Activated CD4-positive, alpha-beta T cell treated with anti-CD3 and anti-CD28 coated beads, Interleukin-2, amount 10 ng/mL, durations not matched to agents 7 days and 5 days (primary cell): ENCODE measurements at places on chromosomes 13 and 19.

DNA sequence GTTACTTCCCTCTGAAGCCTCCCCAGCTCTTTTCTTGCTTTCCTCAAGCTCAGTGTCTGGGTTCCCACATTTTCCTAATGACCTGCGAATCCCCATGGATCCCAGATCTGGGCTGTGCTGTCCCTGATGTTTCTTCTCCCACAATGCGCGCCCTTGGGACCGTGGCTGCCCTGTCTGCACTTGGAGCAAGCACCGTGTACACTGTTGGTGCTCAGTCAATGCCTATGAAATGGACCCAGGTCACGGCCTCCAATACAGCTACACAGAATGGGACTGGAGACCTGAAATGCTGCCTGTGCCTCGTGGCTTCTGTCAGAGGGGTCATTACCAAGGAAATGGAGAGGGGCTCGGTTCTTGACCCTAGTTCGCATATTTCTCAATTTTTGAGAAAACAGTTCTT is 160.1 kb upstream of the SOX1 start:
- no peak for DNase-seq

DNA sequence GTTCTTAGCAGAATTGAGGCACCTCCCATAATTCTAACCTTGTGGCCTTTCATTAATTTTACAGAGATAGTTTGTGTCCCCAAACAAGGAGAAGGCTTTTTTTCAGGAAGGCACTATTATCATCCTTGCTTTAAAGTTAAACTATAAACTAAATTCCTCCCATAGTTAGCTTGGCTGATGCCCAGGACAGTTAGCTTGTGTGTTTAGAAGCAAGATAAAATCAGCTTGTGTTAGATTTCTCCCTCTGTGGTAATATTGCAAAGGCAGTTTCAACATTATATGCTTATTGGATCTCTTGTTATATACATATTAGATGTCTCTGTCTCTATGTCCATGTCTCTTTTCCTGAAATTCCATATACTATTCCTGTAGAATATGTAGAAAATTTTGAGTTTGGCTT is 342.7 kb downstream of the TBC1D4 start:
- no peak for DNase-seq

GRCh38 chr19:35793381-35794165 is 18.2 kb downstream of the ARHGAP33 start:
- no peak for DNase-seq

DNA sequence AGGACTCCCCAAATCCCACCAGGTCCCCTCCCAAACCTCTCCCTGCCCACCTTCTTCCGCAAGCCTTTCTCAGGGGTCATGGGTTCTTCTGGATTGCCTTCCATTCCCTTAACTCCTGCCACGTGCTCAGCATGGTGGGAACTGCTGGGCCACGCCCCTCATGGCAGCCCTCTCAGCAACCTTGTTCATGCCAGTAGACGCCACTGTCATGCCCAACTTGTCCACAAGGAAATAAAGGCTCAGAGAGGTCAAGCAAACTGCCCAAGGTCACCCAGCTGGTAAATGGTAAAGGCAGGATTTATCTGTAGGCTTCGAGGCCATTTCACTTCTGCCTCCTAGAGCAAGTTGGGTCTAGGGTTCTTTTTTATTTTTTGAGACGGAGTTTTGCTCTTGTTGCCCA is 10.9 kb downstream of the PRAM1 start:
- no peak for DNase-seq

DNA sequence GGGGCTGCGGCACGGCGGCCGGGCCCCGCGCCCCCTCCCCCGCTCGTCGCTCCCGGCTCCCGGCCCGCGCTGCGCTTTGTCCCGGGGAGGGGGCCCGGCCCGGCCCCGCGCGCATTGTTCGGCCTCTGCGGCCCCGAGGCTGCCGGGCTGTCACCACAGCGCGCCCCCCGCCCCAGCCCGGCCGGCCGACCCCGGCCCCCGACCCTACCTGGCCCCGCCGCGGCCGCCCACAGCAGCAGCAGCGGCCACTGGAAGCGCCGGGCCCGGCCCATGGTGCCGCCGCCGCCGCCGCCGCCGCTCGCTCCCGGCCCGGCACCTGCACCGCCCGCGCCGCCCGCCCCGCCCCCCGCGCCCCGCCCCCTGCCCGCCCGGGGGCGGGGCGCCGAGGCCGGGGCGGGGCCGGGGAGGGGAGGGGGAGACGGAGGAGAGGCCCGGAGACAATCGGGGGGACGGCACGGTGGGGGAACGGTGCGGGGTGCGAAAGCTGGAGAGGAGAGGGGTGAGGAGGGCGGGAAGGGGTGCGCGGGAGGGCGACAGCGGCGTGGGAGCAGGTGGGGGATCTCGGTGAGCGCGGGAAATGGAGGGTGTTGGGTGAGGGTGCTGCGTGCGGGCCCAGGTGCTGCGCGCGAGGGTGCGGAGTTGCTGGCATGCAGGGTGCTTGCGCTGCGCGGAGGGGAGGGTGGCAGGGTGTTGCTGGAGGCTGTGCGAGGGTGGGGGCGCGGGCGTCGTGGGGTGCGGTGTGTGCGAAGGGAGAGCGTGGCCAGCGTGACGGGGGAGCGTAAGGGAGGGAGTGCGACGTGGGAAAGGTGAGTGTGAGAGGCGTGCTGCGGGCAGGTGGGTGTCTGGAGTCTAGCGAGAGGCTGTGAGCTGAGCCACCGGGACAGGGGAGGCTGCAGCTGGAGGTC is at the start of gene CADM4:
Gene CADM4 (minus strand): TSS at position 332 of the 905 bp plus-strand sequence. CDS start 60 bp downstream, at position 272.
- peak; percentile 60 for DNase-seq

GRCh38 chr13:93318534-93319254 is 92.1 kb downstream of the GPC6 start:
- DNase-seq: no peak

DNA sequence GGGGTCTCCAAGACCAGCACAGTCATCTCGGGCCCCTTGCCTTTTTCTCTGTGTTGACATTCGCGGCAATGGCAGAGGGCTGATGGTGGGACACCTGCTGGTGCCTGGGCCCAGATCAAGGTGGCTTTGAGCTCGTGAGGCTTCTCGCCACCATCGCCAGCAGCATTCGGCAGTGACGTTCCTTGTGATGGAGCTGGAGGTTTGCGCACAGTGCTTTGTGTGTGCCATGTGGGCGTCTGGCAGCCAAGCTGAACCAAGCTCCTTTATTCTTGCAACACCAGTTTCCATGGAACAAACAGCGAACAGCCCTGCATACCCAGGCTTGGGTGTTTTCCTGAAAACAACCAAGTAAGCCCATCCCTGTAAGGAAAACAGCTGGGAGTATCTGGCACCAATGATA is 9.1 kb upstream of the TMEM255B start:
- DNase-seq: no peak

DNA sequence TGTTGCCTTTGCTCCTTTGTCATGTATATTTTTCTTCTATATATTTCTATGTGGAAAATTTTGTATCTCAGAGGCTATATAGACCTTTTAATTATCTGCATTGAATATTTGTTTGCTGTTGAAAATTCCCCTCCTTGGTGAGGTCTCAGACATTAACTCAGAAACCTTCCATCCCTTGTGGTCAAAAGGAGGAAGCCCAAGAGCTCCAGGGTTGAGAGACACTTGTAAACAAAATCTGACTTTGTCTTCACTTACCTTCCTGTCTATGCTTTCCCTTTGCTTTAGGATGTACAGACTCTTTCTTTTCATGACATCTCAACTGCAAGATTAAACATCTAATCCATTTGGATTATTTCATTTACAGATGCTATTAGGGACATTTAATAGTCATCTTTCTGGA is 157.5 kb downstream of the PCDH20 start:
- no peak for DNase-seq

DNA sequence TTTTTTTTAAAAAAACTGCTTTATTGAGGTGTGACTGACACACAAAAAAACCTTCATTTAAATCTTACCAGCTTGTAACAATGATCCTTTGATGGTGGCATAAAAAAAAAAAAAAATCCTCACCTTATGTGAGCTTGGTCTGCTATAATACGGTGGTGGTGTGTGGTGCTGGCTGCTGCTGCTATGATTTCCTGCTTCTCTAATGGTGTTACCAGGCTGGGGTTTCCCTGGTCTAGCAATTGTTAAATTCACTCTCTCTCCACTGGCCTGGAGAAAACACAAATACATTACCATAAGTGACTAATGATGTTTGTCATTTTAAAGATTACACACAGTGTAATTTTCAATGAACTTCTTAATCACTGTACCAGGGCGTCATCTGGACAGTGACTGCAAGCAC is 60.6 kb downstream of the LNX2 start:
- no peak for DNase-seq

- DNase-seq: no peak
These were observed 50.1 kb upstream of the C13orf46 start for GRCh38 chr13:114023716-114024602.

- no peak for DNase-seq
These were observed 213.1 kb downstream of the DCLK1 start for GRCh38 chr13:35917942-35918645.

GRCh38 chr13:99191336-99191899 is 9.2 kb upstream of the UBAC2 start:
- no peak for DNase-seq

GRCh38 chr13:31722673-31723072 is 16.7 kb upstream of the RXFP2 start:
- no peak for DNase-seq
